Right renal pelvis (tissue), 4 donors: ENCODE measurements at places on chromosomes 4 and X.

GRCh38 chrX:15465347-15465746 lies 27.8 kb downstream of the PIR start:
- no peak for DNase-seq

DNA sequence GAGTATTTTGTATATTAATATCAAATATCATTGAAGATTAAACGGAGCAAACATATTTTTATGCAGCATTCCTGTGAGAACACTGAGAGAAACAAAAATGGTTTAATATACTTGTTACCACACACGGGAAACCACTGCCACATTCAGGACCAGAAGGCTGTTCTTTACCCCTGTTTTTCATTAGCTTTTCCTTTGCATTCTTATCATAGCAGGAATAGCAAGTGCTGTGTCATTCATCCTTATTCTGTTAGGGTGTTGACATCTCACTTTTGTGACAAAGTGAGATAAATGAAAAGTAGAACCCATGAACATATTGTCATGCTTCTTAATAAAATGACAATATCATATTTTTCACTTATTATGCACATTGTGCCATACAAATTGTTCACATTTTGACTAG lies 212.4 kb upstream of the NDST4 start:
- DNase-seq = no peak

- DNase-seq = no peak
Measured at GRCh38 chr4:169199184-169199583, 71.6 kb downstream of the SH3RF1 start.

DNA sequence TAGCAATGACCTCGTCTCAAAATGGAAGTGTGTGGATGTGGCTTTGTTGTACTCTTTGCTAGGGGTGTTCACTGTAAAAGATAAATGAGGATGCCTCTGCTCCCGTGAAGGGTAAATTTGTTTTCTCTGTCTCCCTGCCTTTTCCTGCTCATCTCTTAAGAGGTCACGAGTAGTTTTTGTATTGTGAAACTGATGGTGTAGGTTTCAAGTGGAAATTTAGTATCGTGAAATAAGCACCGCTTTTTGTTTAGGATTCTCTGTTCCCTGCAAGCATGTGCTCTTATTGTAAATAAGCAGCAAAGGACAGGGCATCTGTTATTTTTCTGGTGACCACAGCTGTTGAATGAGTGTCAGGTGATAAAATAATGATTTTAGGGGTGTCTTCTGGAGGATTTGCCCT lies 104.6 kb downstream of the PHEX start:
- no peak for DNase-seq

GRCh38 chrX:17563076-17563475 lies 174.2 kb upstream of the SCML1 start:
- no peak for DNase-seq

DNA sequence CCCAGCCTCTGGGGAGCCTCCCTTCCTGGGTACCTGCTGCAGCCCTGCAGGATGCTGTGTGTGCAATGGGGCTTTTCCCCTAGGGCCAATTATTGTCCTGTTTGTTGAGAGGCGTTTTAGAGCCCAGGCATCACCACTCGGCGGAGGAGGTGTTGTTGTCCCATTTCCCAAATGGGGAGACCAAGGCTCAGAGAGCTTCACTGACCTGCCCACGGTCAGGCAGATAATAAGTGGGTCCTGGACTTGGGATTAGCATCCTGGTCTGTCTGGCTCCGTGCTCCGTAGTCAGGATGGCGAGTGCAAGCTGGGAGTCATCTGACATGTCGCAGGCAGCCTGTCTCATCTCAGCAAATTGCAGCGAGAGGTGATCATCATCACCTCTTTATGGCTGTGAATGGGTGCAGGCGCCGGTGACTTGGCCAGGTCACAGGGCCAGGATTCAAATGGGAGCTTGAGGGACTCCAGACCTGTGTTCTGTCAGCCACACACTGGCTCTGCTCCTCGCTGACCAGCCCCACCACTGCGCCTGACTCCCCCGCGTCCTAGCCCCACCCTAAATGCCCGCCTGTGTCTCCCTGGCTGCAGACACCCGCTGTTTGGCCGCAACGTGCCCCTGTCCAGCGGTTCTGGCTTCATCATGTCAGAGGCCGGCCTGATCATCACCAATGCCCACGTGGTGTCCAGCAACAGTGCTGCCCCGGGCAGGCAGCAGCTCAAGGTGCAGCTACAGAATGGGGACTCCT lies 16.6 kb downstream of the HTRA3 start:
- no peak for DNase-seq

GRCh38 chr4:4735136-4735750 lies 124.2 kb upstream of the MSX1 start:
- DNase-seq = no peak

DNA sequence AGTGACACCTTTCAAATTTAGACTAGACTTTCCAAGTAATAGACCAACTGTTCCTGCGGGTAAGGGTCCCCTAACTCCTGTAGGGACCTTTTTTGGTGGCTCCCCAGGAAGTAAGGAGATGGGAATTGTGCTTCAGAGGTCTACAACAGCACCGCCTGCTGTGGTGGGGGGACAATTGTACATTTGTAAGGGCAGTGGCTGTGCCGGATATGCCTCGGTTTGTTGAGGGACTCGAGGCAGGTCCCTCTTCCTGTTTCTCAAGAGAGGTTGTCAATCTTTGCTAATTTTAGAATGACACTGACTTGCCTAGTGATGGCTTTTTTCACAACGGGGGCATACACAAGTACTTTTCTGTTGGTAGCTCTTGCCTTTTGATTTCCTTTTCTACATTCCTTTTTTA lies 15.5 kb upstream of the HSD17B11 start:
- DNase-seq = no peak

- no peak for DNase-seq
Measured at GRCh38 chr4:88177983-88178625, 19.7 kb upstream of the ABCG2 start.

GRCh38 chrX:24125028-24125612 lies 24.4 kb upstream of the ZFX start:
- DNase-seq = no peak

DNA sequence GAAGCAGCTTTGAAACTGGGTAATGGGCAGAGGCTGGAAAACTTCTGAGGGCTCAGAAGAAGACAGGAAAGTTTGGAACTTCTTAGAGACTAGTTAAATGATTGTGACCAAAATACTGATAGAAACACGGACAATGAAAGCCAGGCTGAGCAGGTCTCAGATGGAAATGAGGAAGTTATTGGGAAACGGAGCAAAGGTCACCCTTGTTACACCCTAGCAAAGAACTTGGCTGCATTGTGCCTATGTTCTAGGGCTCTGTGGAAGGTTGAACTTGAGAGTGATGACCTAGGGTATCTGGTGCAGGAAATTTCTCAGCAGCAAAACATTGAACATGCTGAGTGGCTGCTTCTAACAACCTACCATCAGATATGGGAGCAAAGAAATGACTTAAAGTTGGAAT lies 50.8 kb upstream of the FBXW7 start:
- DNase-seq = no peak

- no peak for DNase-seq
Measured at GRCh38 chr4:139934057-139934707, 219.8 kb downstream of the MAML3 start.

- DNase-seq = no peak
Measured at GRCh38 chr4:38696697-38697096, 32.7 kb downstream of the KLF3 start.

GRCh38 chr4:123841447-123842121 lies 445.0 kb downstream of the SPRY1 start:
- DNase-seq = no peak

- no peak for DNase-seq
Measured at GRCh38 chr4:125008676-125009075, 296.1 kb upstream of the ANKRD50 start.

DNA sequence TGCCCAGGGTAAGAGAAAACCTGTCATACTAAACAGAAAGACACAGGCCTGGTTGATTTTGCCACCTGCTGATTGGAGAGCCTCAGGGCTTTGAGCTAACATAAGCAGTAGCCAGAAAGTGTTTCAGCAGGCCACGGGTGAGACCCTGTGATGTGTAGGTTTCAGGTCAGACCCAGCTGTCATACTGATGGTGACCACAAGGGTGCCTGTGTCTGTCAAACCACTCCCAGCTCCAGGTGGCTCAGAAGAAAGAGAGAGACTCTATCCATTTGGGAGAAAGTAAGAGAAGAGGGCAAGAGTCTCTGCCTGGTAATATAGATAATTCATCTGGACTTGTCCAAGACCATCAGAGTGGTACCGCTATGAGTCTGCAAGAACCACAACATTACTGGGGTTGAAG lies 72.8 kb upstream of the NLRP2B start:
- DNase-seq = no peak

- no peak for DNase-seq
Measured at GRCh38 chr4:86400216-86400615, 40.4 kb upstream of the MAPK10 start.

GRCh38 chr4:188658958-188659522 lies 519.8 kb downstream of the TRIML1 start:
- DNase-seq = no peak

- no peak for DNase-seq
Measured at GRCh38 chr4:164949448-164950143, 27.9 kb downstream of the TRIM61 start.

DNA sequence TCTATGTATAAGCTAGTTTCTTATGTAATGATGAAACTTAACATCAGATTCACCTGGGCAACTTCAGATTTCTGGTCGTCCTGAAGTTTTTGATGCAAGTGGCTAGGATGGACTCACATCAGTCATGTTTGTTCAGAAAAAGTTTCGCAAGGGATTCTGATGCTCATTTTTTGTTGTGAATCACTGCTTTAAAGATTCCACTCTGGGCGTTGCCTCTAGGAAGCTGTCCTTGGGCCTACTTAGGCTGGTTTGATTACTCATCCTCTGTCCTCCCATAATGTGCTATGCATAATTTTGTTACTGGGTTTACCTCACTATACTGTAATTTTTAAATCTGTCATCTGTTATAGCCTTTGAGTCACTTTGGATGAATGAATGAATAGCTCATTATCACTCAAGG lies 30.8 kb downstream of the HERC3 start:
- no peak for DNase-seq
